ENCODE measurements at places on chromosomes 13 and 19.

- DNase-seq, result no peak
These were observed 31.0 kb upstream of the MBNL2 start for GRCh38 chr13:97191142-97191541.

DNA sequence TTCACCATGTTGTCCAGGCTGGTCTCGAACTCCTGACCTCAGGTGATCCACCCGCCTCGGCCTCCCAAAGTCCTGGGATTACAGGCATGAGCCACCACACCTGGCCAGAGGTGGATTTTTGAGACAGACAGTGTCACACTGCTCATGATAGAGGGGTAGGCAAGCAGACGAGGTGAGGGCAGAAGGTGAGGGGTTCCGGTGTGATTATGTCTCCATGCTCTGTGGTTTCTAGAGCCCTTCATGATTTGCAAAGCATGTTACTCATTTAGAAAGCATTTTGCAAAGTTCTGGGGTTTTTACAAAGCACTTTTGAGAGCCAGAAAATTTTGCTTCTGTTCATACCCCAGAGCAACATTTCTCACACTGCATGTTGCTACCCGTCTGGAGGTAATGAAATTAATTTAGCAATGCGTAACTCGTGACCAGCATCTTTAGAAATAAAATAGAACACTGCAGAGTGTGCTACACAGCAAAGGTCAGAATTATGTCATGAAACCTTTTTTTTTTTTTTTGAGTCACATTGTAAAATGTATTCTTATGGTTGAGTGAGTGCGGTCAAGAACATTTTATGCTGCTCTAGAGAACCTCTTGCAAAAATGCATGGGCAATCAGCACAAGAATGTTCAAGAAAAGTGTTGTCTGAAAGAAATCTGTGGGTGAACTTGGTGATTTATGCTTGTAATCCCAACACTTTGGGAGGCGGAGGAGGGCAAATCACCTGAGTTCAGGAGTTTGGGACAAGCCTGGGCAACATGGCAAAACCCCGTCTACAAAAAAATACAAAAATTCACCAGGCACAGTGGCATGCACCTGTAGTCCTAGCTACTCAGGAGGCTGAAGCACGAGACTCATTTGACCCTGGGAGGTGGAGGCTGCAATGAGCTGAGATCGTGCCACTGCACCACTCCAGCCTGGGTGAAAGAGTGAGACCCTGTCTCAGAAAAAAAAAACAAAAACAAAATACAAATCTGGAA, 58.0 kb downstream of the MAP4K1 start:
- peak; percentile 42 for DNase-seq

GRCh38 chr13:48000559-48001113, 437 bp downstream of the SUCLA2 start:
- peak; percentile 40 for DNase-seq

DNA sequence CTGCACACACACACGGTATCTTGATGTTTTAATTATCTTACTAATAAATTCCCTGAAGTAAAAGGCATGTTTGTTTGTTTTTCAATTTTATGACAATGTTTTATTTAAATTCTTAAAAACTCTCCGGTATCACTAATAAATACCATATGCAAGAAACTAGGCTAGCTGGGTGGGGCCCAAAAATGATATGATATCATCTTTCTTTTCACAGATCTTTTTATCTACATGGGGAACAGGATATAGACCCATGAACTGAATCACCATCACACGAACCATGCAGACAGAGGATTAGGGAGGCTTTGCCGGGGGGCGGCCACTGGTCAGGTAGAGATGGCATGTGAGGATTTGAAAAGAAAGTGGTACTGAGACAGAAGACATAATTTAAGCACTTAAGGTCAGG, 266.4 kb downstream of the ENOX1 start:
- DNase-seq, result no peak

DNA sequence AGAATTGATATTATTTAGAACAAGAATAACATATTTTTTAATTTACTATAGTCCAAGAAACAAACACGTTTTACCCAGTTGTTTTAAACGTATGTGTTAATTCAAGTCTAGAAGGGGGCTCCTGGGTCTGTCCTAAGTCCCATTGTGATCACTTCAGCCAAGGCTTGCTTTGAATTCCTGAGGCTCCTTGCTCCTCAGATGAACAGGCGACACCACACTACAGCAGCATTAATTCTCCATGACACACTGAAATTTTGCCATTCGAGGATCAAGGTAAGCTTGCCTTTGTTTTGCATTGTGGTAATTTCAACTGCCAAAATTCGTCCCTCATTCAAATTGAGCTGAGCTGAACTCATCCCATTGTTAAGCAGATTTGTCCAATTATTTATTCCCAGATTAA, 1442.6 kb downstream of the SLITRK5 start:
- DNase-seq, result no peak

GRCh38 chr13:26909477-26909876, 148.9 kb upstream of the GPR12 start:
- no peak for DNase-seq

DNA sequence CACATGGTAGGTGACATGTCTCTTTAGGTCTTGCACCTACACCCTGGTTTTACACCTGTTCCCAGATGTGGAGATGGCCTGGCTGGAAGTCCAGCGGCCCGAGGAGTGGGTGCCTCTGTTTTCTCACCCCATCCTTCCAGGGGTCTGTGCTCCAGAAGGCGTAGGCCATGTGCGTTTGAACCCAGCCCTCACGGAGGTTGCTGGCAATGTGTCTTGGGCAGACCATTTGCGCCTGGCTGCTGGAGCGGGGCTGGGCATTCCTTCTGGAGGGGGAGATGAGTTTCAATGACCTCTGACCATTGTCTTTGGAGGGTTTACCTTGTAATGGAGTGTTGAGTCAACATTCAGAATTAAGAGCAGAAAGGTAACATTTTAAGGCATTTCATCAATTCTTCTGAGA, 54.8 kb upstream of the ZNF536 start:
- DNase-seq, result no peak

DNA sequence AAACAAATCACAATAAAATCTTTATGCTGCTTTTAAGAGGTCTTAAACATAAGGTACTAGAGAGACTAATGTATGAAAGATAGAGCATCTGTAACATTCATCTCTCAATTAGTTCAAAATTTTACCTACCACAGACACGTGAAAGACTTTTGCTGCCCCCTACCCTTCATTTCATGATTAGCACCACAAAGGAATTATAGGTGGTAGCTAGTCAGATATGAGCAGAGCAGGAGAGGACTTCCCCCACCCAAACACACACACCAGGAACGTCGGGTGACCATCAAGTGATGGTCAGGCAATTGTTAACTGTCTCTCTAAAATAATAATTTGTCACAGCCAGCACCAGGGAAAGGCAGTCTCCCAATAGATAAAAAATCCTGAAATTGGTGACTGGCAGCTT, 1531.7 kb upstream of the SPRY2 start:
- DNase-seq, result peak; percentile 53

DNA sequence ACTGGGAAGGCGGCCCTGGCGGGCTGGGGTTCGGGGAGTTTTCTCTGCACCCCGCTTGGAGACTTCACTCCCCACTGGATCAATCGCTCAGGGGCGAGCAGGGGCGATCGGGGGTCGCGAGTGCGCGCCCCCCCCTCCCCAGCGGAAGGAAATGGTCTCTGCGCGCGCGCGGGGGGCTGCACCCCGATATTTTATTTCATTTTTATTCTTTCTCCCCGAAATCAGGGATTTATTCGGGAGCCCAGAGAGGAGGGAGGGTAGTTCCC, 421 bp downstream of the ARID3A start:
- DNase-seq, result no peak

DNA sequence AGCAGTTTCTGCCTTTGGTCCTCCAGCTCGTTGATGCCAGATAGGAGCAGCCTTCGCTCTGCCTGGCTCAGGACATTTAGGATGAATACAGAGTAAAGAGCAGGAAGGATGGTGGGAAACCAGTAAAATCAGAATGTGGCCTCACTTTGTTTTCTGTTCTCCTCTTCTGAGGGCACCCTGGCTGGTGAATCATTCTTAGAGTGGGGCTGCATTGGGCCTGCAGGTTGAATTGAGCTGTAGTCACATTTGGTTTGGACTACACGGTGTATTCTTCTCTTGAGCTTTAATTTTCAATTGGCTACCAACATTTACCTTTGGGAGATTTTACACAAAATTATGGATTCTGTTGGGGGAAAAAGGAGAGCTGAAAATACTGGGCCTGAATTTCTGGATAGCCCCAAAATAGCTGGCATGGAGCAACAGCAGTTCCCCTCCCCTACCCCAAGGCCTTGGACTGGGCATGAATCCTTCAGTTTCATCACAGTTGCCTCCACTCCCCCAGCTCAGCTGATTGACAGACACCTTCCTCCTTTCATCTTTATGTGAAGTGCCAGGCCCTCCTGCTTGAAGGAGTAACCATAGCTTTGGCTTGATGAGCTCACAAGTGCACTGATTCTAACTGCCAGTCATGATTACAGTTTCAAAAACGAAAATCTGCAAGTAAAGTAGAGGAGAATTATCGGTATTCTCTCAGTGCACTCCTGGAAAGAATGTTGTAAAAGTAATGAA, 24.3 kb downstream of the ERCC5 start:
- DNase-seq, result peak; percentile 10

GRCh38 chr19:6127716-6128335, 7.6 kb upstream of the ACSBG2 start:
- peak; percentile 51 for DNase-seq

DNA sequence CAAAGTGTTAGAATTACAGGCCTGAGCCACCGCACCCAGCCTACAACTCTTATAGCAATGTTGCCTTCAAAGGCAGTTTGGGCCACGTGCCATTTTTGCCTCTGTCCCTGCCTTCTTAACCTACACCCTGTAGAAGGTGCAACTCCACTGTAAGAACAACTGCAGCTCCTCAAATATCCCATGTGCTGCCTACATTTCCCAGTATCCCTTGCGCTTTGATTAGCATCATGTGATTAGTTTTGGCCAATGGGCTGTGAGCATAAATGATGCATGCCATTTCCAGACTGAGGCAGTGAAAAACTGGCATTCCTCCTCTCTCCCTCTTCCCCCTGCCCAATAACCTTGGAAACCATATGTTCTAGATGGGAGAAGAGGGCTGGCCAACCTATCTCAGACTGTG, 75.2 kb upstream of the MRI1 start:
- peak; percentile 61 for DNase-seq

- DNase-seq, result no peak
These were observed 483.7 kb downstream of the TSHZ3 start for GRCh38 chr19:30865511-30865910.

DNA sequence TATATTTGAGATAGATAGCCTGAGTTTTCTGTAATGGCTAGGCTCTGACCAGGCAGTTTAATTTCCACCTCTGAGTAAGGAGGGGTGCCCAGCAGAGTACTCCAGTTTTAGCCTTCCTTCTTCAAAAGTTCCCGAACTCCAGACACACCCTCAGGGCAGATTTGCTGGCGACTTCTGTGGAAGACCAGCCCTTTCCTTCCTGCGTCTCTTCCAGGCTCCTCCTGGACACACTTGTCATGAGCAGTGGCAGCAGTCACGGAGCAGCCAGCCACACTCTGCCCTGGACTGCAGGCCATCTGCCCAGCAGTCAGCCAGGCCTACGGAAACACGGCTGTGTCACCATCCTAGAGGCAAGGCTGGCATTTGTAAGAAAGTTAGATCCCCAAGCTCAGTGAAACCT, 6.6 kb upstream of the FLT1 start:
- no peak for DNase-seq

DNA sequence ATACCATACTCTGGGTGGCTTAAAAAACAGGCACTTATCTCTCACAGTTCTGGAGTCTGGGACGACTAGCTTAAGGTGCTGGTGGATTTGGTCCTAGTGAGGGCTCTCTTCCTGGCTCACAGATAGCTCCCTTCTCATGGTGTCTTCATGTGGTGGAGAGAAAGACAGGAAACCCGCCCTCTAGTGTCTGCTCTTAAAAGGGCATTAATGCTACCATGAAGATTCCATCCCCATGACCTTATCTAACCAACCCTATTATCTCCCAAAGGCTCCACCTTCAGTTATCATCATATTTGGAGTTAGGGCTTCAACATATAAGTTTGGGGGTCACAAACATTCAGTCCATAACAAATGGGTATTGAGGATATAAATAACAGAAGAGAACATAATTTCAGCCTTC, 139.4 kb downstream of the HS6ST3 start:
- peak; percentile 37 for DNase-seq

DNA sequence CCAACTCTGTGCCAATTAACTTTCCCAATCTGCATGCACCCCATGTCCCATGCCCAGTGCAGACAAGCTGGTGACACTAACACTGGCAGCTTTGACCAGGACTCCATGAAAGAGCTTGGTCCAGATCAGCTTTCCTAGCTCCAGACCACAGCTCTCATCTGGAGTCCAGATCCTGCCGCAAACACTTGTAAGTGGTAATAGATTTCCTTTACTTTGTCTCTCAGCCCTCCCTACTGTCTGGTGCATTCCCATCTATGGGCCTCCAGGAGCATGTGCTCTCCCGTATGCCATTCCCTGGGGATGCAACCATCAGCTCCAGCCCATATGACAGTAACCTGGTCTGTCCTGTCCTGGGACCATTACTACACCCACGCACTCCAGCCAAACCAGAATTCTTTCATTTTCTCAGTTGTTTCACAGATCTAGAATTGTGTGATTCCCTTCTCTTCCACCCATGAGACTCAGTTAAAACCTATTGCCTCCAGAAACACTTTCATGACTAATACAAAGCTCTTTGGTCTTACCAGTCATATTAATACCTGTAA, 4.9 kb upstream of the STARD13 start:
- DNase-seq, result no peak

- DNase-seq, result no peak
These were observed 611 bp upstream of the LRFN1 start for GRCh38 chr19:39321117-39321831.

- DNase-seq, result no peak
These were observed 96.7 kb upstream of the DIAPH3 start for GRCh38 chr13:60260440-60260839.

GRCh38 chr19:4055209-4055552, 11.5 kb downstream of the ZBTB7A start:
- DNase-seq, result no peak

- DNase-seq, result no peak
These were observed 2.8 kb downstream of the ADGRL1 start for GRCh38 chr19:14203177-14203576.

DNA sequence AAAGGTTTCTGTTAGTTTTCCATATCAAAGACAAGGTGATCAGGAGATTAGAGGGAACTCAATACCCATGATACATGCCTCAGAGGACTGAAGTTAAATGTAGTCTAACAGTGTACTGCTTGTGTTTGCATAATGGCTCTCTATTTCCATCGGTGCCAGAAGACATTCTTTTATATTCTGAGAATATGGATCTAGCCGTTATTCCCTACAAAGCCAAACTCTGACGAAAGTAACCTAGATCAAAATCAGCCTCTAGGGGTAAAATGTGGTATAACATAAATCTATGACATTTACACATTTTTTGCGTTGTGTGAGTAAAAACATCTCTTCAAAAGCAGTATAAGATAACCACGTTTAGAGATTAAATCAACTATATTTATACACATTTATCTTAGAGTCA, 2232.7 kb downstream of the PCDH9 start:
- DNase-seq, result no peak

- DNase-seq, result no peak
These were observed 23.9 kb upstream of the GAS6 start for GRCh38 chr13:113887700-113888201.

DNA sequence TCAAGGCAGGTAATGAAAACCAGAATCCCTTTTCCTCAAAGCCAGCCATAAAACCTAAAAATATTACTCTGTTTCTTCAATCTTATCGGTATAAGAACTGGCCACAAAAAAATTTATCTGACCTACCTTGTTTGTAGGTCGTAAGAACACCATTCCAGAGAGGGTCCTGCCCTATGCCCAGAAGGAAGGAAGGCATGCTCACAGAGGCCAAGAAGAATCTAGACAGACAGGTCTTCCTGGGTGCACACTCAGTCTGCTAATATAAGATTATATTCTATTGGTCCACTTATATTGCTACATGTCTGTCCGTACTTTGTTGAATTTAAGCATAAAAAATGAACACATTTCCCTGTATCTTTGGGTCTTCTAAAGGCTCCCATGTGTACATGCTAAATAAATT, 2136.1 kb upstream of the PCDH20 start:
- no peak for DNase-seq

Data from ELR (cell line).